Stimulated activated CD8-positive, alpha-beta memory T cell treated with anti-CD3 and anti-CD28 coated beads, Interleukin-15, amount 100 ng/mL, for 4 hours (primary cell): ENCODE measurements at places on chromosomes 6 and 20.

- DNase-seq = no peak
These were observed 364.0 kb upstream of the ARID1B start for GRCh38 chr6:156413154-156413553.

DNA sequence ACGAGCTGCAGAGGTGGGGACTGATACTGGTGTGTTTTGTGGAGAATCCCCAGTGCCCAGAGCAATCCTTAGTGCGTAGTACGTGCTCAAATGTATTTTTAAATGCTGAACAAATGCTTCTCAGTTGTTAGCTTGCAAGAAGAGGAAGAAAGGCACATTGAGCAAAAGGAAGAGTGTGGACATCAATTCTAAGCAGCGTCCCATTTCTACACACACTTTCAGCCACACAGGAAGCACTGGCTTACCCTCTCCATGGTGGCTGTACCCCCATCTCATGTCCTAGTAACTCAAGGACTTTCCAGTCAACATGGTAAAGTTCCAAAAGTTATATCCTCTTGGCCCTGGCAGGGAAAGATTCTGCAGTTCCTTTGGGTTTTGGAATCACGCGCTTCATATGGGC lies 98.8 kb upstream of the NXT1 start:
- no peak for DNase-seq

- no peak for DNase-seq
These were observed 31.8 kb upstream of the STX16 start for GRCh38 chr20:58619077-58619863.

DNA sequence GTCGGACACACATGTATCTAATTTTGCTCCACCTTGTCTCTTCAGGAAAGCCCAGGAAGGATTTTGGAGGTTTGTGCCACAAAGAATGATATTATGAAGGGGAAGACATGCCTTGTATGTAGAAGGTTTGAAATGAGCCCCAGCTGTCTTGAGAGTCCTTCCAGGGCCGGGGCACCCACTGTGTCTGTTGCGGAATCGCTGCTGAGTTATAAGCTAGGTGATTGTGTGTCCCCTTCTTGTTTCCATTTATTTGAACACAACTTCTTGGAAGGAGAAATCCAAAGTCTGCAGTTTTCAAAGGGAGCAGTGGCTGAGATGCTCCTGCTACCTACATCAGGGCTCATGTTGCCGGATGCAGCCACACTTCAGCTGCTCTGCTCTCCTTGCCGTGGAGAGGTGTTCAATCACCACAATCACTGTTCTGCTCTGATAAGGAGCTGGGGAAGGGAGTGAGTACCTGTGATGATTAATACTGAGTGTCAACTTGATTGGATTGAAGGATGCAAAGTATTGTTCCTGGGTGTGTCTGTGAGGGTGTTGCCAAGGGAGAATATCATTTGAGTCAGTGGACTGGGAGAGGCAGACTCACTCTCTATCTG lies 828.6 kb downstream of the QKI start:
- no peak for DNase-seq

- DNase-seq = no peak
These were observed 5.7 kb upstream of the FGD2 start for GRCh38 chr6:36999751-37000125.

DNA sequence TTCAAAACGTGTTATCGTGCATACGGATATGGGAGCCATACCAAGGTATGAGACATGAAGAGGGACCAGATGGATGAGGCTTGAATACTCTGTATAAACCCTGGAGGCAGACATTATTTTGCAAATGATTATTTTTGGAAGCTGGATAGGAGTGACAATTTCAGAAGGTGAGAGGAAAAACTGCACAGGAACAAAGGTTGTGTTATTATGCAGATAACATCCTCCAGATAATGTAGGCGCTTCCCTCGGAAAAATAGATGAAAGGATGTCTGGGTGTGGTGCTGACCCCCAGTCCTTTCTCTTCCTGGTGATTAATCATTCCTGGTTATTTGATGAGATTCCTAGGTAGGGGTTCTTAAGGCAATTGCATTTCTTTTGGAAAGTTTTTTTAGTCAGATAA lies 36.4 kb upstream of the CD83 start:
- DNase-seq = no peak

DNA sequence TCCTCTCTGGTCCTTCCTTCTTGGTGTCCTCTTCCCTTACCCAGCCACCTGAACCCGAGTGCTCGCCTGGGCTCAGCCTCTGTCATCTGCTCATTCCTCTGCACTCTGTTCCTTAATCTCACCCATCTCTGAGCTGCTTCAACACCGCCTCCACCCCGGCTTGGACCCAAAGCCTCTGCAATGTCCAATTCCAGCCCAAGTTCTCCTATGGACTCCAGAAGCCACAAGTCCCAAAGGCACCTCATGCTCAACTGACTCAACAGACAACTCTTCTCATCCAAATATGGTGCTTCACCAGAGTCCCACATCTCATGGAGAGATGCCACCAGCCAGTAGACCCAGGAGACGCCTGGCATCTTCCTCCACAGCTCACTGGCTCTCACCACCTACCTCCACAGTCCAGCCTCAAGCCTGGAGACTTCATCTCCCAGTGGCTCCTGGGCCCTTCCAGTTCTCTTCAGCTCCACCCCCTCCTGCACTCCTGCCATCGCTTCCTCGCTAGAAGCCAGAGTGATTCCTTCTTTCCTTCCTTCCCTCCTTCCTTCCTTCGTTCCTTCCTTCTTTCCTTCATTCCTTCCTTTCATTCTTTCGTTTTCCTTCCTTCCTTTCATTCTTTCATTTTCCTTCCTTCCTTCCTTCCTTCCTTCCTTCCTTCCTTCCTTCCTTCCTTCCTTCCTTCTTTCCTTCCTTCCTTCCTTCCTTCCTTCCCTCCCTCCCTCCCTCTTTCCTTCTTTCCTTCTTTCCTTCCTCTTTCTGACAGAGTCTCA lies 40.9 kb upstream of the NNAT start:
- DNase-seq = no peak

- no peak for DNase-seq
These were observed 14.8 kb upstream of the NAA20 start for GRCh38 chr20:20002101-20002998.

DNA sequence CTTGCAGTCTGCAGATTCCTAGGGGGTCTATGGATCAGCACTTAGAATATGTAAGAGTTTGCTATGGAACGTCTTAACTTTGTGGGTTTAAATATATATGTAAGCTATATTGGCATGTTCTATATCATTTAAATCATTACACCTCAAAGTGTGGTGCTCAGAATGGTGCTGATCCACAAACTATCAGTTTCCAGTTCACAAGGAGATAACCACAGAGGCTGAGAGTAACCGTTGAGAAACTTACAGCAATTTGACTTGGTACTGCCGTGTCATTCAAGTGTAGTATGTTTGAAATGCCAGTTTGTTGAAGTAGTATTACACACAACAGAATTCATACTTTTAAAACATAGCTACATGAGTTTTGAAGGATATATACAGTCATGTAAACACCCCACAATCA lies 279.7 kb downstream of the FARS2 start:
- DNase-seq = no peak

DNA sequence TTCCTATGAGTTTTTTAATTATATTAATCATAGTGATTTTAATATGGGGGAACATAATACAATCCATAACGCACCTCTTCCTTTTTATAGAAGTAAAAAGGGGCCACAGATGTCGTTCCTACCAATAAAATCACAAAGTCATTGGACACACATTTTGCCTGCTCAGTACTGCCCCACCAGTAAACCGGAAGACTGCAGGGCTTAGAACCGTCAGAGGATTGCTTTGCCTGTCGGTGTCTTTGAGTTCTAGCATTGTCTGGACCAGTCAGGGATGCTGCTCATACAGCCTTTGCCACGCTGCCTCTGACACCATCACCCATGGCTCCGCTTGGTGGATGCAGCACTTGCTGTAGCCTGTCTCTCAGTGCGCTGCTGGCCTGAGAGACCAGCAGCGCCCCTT lies 853.6 kb downstream of the C6orf118 start:
- DNase-seq = no peak

GRCh38 chr20:32752458-32753250 lies 9.4 kb upstream of the COMMD7 start:
- no peak for DNase-seq

DNA sequence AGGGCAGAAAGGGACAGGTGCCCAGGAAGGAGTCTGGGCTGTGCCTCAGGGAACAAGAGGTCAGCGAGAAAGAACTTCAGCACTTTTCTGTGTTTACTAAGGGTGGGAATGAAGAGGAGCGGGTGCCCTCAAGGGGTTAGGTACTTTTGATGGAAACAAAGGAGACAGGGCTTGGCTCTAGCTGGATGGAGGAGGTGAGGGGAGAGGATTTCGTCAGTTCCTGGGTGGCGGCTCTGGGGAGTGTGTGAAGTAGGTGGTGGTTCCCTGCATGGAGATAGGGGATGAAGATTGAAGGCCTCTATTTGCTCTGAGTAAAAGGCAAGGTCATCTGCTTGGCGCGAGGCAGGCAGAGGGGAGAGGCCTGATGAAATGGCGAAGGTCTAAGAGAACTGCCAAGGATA lies 40.0 kb upstream of the ANKRD60 start:
- DNase-seq = no peak

DNA sequence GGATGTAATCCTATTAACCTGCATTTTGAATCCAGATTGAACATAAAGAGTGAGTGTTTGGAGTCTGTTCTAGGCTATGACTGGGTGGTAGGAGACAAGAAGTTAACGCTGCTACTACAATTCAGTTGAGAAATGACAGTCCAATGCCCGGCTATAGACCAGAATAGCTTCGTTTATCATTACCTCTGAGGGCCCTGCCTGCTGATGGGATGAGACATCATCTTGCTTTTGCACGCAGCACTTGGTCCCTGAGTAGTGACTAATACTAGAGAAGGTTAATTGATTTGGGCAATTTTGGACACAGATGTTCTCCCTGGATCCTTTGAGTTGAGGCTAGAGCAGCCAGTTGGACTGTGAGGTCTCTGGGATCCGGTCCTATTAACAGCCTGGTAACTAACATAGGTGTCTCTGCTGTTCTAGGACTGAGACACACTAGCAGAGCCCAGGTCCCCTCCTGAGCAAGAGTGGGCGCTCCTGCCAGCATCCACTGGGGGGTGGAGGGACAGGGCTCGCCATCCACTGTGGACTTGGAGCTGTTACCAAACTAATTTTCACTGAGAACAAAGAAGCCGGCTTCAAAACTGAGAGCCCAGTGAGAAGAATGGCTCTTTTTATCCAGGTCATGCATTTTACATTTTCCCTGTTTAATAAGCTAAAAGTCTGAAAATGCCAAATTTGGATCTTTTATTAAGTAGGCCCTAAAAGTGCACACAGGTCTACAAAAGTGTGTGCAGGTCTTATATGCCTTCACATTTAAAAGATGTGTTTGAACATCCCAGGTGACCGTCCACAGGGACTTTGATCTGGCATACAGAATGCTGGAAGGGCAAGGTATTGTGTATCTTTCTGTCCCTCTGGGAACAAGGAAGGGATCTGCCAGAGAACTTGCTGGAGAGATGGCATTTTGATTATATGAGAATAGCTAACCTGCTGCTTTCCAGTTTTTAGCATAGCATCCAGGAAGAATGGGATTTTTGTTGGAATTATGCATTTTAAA lies 212.5 kb downstream of the CDH4 start:
- DNase-seq = no peak

DNA sequence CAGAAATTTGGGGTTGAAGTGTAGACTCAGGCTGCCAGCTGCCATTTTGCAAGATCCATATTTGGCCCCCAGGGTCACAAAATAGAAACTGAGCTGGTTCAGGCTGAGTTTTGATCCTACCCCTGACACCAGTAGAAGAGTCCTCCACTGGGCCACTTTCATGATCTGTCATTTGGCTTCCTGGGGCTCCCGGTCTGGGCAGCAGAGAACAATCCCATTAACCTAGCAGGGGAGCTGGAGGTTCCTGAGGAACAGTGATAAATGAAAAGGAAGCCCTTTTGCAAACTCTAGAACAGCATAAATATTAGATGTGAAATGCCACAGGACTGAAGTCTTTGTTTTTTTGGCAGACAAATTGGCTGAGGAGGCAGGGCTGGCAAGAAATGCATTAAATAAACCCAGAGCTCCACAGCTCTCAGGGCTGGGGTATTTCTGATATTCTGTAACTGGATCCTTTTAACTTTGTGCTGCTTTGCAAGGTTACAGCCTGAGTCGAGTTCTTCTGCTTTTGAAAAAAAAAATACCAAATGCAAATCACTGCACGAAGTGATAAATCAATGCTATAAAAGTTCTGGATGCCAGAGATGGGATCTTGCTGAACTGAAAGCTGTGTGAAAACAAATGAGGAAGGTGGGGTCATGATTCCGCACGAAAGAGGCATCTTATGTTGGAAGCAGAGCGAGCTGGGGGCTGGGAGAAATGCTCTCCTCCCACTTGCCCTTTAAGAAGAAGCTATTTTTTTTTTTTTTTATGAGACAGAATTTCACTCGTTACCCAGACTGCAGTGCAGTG lies 64.4 kb downstream of the SULF2 start:
- no peak for DNase-seq

DNA sequence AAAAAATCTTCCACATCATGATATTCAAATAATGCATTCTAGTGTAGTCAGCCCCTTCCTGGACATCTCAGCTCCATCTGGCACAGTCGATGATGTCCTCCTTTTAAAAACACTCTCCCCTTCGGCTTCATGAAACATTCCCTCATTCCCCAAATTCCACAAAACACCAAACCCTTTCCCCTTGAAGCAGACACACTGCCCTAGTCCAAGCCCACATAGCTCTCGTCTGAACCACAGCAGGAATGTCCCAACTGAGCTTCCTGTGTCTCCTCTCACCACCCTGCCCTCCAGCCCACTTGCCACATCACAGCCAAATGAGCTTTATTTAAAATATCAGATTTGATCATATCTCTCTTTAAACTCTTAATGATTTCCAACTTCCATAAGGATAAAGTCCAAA lies 106.4 kb upstream of the CARMIL1 start:
- no peak for DNase-seq

DNA sequence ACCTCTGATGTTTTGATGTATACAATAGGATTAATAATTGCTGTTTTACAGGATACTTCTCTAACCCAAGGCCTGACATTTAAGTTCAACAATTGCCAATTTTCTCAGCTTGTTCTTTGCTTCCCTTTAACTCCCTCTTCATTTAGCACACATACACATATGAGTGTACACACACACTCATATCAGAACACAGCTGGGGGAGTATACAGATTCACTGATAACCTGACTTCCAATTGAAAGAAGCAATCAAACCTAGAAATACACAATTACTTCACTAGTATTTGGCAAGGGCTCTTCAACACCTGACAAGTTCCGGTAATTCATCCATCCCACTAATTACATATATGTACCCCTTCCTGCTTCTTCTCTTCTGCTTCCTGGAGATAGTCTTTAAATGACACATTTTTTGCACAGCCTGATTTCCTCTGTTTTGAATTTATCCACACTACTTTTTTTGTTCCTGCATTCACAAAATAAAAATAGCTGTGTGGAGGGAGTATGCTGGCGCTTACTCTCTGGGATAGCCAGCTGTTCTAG lies 11.2 kb downstream of the UST start:
- no peak for DNase-seq

GRCh38 chr20:6575912-6576401 lies 191.5 kb upstream of the BMP2 start:
- no peak for DNase-seq

DNA sequence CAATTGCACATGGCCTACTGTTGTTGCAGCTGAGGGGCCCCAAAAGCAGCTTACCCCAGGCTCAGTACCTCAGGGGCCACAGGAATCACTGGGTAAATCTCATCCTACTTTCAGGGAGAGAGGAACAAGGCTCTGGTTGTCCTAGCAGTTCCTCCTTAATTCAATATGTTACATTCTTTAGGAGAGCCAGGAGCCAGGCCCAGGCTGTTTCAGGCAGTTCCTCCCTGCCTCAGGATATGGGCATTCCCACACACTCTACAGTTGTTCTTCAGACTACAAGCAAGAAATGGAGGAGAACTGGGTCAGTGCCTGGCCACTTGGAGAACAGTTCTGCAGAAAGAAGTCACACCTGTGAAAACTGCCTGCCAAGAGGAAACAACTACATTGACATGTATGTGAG lies 9.6 kb upstream of the BTN3A2 start:
- DNase-seq = no peak
